ENCODE measurements at places on chromosomes 3 and 15.

- no peak for DNase-seq
These were observed 18.4 kb downstream of the SENP5 start for GRCh38 chr3:196886144-196886543.

GRCh38 chr3:178170698-178171535 is 365.3 kb upstream of the KCNMB2 start:
- DNase-seq: no peak

GRCh38 chr15:70559265-70560239 is 203.8 kb downstream of the UACA start:
- peak; percentile 60 for DNase-seq

DNA sequence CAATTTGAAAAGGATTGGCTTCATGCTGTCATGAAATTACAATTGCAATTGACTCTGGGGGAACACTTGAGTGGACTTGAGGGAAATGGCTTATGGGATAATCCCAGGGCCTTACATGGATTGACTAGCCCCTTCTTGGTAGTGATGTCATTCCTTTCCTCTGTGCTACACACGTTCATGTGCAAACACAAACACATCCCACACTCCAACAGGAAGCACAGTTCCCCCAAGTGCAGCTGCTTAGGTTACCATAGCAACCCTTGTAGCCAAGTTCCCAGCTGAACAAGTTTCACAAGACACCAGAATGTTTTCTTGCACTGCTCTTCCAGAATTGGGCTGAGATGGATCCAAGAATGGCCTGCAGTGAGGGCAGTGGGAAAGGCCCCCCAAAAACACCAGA is 217.0 kb downstream of the ZNF621 start:
- no peak for DNase-seq

- DNase-seq: no peak
These were observed 37.2 kb upstream of the TSEN2 start for GRCh38 chr3:12447075-12447474.

DNA sequence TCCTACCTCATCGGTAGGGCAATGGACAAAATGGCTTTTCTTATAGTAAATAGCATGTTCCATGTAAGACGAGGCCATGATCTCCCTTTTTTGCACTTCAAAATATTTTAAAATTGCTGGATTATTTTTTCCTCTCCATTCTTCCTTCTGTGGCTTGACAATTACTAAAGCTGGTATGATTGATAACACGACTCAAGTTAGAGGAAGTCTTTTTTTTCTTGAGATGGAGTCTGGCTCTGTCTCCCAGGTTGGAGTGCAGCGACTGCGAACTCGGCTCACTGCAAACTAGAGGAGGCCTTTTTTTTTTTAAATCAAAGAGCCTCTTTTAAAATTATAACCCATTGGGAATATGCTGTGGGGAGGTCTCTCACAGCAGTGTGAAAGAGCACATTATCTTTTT is 124.5 kb upstream of the TBL1XR1 start:
- no peak for DNase-seq

DNA sequence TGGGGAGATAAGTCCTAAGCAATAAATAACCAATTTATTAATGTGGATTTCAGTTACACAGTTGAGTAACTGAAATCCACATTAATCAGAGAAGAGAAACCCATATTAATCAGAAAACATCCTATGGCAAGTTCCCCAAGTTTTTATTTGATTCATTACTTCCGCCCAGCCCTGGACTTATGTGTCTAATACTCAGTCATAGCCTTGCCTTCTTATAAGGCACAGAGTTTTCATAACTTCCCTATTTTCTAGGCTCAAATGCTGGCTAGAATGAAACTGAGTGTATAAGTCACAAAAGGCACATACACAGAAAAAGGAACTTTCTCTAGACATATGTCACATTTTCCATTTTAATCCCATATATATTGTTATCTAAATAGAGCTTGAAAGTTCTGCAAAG is 28.8 kb downstream of the CD47 start:
- no peak for DNase-seq

- DNase-seq: no peak
These were observed 74.0 kb upstream of the TRPM1 start for GRCh38 chr15:31175484-31175883.

DNA sequence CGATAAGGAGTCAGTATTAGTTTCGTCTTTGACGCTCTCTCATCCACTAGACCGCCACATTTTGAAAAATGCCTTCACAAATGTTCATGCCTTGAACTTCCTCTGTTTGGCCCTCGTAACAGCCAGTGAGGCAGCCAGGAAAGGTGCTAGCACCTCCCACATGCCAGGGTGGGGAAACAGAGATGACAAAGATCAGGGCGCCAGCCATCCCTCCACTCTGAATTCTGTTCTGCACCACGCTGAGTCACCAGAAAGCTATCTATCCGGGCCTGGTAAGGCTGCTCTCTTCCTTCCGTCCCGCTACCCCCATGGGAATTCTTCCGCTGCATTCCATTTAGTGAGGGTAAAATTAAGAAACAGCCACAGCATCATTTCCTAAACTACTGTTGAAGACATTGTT is 31.3 kb upstream of the BCL2L10 start:
- DNase-seq: no peak

- DNase-seq: no peak
These were observed 5.9 kb downstream of the RPUSD3 start for GRCh38 chr3:9837701-9838582.

DNA sequence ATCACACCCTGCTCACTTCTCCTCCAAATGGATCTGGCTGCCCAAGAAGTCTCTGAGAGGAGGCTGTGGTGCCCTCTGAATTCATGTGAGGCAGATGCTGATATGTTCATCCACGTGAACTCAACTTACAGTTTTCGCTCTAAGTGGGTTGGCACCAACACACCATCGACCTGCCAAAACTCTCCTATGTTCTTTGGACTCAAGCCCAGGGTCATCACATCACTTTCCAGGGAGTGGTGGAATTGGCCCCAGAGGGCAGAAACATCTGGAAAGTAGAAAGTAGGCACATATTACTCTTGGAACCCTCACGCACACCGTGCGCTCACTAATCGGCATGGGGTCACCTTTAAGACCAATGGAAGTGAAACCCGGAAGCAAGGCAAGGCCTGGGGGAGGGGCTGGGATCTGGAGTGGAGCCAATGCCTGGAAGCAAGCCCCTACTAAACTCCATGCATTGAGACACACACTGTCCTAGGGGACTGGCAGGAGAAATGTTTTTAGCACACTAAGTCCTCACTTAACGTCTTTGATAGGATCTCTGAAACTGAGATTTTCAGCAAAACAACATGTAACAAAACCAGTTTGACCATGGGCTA is 41.4 kb downstream of the SSUH2 start:
- DNase-seq: no peak

GRCh38 chr15:40595219-40595618 is 1.2 kb downstream of the KNL1 start:
- DNase-seq: no peak

- no peak for DNase-seq
These were observed 75.0 kb upstream of the RNU6-1 start for GRCh38 chr15:67914537-67915460.

Measured in effector memory CD8-positive, alpha-beta T cell (primary cell).